ENCODE measurements at places on chromosomes 2 and 18.

DNA sequence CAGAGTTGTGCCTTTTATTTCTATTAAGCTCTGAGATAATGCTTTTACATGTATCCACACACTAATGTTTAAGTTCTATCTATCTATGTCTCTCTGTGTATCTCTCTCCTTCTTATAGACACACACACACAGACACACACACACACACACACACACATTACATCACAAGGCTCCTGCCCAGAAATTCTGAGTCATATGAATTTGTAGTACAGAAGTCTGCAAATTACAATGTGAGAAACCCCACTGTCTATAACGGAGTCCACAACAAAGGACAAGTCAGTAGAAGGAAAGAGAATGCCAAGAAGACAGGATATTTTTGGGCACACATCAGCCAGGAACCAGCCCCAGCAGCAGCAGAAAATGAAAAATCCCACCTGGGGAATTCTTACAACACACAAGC is 142.4 kb downstream of the EN1 start:
- DNase-seq: no peak

DNA sequence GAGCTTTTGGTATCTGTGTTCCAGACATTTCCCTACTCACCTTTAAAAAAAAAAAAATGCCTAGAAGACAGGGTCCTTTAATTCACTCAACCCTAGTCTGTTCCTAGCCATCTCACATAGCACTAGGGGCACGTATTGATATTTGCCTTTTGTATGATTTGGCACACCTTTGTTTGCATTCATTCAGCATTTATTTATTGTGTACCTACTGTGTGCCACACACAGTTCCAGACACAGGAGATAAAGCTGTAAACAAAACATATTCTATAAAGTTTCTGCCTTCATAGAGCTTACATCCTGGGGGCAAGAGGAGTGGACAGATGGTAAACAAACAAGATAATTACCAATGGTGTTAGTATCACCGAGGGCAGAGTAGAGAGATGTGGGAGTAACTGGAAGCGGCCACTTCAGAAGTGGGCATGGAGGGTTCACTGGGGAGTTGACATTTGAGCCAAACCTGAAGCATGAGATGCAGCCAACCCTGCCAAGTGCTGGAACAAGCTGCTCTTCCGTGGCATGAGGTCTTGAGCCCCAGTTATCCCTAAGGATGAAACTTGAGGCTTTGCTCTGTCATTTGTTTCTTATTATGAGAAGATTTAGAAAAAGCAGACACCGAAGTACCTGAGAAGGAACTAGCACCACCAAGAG is 18.2 kb downstream of the MAPRE2 start:
- DNase-seq: no peak

- no peak for DNase-seq
These were observed 127.8 kb downstream of the MEP1B start for GRCh38 chr18:32317651-32318050.

GRCh38 chr2:241974851-241975592 is 105.5 kb downstream of the RTP5 start:
- DNase-seq: no peak

- DNase-seq: no peak
These were observed 148.1 kb downstream of the ACKR3 start for GRCh38 chr2:236717729-236718128.

GRCh38 chr18:830315-830901 is 18.4 kb upstream of the YES1 start:
- DNase-seq: no peak

DNA sequence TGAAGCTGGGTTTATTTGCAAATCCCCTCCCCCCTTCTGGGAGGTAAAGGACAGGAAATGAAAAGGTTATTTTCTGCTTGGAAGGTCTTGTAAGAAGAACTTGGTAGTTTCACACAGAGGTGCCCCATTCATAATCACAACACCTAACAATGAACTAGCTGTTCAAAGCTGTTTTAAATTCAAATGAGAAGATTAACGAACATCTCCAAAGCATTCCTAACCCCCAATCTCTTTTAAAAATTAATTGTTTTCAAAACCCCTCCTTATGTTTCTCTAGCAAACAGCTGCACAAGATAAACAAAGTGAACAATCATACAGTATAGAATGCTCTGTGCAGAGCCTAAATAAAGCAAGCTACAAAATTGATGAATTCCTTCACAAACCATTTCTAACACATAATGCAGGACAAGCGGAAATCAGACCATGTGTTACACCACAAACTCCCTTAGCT is 271.4 kb downstream of the SATB2 start:
- no peak for DNase-seq

DNA sequence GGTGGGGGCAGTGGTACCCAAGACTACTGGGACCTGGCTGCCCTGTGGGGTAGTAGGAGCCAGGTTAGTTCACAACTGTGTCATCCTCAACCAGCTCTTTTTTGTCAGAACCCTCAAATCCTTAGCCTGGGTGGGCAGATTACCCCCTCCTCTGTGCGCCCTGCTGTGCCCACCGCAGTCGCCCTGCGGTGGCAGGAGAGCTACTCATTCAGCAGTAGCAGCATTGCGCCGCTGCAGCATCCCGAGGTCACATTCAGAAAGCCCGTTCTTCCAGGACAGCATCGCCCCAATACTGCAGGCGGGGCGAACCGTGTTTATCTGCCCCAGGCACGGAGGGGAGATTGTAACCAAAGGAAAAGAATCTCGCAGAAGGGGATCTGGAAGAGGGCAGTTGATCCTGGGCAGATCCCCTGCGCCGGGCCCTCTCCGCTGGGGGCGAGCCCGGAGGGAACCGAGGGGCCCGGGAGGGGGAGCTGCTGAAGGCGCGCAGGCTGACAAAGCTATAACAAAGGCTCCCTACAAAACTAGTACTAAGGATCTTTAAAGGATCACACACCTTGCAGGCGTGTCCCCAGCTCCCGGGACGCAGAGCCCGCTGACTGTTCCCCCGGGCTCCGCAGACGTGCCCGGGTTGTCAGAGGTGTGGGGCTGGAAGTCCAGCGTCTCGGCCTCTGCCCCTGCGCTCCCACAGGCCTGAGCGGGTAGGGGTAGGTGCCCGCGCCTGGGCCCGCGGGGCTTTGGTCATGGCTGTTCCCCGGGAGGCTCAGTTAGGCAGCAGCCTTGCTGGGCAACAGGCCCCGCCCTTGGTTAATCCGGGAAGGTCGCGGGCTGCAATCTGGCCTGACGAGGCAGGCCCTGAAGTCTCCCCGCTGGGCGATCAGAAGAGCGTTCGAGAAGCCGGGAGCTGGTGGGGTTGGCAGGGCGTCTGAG is 13.2 kb downstream of the POU3F3 start:
- no peak for DNase-seq

- no peak for DNase-seq
These were observed 99.1 kb upstream of the ARHGAP15 start for GRCh38 chr2:143030127-143030526.

DNA sequence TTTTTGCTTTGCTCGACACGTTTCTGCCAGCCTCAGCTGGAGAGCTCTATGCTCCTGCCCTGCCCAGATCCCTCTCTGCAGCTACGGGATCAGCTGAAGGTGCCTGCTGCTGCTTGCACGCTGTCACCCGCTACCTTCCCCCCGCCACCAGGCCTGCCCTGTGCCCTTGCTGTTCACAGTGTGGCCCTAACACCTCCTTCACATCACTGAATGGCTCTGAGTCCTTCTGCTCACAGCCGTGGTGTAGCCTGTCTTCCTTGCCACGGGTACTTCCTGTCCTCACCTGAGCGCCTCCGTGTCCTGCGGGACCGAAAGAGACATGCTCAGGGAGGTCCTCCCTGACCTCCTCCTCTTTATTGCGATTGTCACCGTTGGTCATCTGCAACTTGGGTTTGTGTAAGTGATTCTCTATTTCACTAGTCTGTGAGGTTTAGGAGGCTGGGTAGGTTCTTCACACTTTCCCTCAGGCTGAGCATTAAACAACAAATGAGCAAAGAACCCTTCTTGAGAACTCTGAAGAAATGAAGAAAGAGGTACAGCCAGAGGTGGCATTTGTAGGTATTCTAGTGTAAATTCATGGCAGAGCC is 127.5 kb downstream of the NCK2 start:
- DNase-seq: no peak

DNA sequence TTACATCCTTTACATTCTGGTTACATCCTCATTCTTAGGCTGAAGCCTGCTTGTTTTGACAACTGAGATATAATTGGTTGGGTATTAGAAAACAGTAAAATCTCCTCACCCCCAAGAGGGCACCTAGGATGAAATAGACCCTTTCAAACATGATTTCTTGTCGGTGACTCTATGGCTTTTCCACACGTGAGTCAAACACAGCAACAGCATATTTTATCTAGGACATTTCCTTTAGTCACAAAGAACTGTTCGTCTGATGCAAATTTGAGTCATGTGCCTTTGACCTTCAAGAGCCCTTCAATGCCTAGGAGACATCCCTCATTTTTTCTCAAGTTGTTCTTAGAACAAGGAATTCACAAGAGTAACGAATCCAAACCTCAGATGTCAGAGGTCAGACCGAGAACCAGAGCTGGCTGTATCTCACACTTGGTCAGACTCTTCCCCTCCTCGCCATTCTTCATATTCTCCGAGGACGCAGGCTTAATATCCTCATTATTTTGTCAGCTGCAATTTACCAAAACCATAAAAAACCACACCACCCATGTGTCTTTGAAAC is 60.5 kb upstream of the ALKAL2 start:
- no peak for DNase-seq

GRCh38 chr18:34718610-34719009 is 8.5 kb downstream of the DTNA start:
- no peak for DNase-seq

DNA sequence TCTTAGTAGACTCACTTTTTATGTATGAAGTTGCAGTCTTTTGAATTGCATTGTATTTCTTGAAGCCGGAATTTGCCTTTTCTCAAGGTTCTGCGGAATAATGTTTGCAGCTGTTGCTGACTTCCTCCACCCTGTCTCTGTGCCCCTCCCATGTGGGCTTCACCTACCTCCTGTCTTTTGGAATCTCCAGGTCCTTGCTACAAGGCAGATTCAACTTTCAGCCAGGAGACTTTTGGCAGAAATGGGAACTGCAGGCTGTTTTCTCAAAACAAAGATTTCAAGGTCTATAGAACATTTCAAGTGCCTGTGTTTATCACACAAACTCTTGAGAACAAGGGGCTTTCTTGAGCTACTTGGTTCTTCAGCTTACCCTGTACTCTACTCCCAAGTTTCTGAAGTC is 25.6 kb downstream of the ZNF236 start:
- DNase-seq: no peak

GRCh38 chr18:26549263-26550094 is 1.1 kb upstream of the KCTD1 start:
- DNase-seq: no peak

- no peak for DNase-seq
These were observed 3.3 kb downstream of the SNORC start for GRCh38 chr2:232873292-232873908.

DNA sequence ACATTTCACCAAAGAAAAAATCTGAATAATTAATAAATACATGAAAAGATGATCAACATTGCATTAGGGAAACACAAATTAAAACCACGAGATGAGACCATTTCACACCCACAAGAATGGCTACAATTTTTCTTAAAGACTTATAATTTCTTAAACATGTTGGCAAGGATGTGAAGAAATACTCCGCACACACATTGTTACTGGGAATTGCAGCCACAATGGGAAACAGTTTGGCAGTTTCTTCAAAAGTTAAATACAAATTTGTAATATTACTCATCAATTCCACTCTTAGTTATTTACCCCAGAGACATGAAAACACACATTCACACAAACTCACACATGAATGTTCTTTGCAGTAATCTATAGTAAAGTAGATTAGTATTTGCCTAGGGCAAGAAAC is 363.3 kb upstream of the SMIM21 start:
- no peak for DNase-seq

GRCh38 chr2:6384341-6384740 is 481.4 kb downstream of the CMPK2 start:
- no peak for DNase-seq

- no peak for DNase-seq
These were observed 251.3 kb upstream of the ETAA1 start for GRCh38 chr2:67145851-67146250.

- DNase-seq: no peak
These were observed 164.3 kb downstream of the MIB1 start for GRCh38 chr18:21904856-21905255.

GRCh38 chr2:133885847-133886246 is 317.6 kb upstream of the NCKAP5 start:
- DNase-seq: no peak

- DNase-seq: no peak
These were observed 36.4 kb downstream of the STK39 start for GRCh38 chr2:168210895-168211570.

DNA sequence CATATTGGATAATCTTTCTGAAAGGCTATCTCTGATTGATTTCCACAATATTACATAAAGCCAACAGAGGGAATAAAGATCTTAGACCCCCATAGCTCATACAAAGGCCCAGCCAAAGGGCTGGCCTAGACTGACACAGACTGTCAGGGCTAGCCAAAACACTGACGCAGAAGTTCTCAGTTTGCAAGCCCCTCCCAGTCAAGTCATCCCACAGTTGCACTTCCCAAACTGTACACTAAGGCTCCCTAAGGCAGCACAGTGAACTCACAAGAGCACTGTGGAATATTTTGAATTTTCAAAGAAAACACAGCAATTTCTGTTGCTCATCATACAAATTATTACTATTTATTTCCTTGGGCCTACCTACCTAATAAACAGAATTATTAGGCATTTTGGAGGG is 244.9 kb downstream of the SP3 start:
- DNase-seq: no peak

DNA sequence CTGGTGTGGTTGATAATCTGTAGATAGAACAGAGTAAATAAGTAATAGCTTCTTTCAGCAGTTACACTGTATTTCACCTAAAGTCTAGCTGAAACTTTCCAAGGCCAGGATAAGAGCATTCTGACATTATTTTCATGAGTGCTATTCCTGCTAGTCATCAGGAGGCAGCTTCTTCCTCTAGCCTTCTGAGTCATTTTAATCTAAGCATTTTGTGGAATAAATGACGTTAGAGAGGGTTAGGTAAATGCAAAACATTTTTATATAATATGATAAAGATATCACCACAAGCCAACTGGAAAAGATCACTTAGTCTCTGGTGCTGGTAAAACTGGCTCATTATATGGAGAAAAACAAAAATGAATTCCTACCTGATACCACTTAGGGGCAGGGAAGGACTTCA is 138.5 kb downstream of the MEP1B start:
- DNase-seq: no peak

DNA sequence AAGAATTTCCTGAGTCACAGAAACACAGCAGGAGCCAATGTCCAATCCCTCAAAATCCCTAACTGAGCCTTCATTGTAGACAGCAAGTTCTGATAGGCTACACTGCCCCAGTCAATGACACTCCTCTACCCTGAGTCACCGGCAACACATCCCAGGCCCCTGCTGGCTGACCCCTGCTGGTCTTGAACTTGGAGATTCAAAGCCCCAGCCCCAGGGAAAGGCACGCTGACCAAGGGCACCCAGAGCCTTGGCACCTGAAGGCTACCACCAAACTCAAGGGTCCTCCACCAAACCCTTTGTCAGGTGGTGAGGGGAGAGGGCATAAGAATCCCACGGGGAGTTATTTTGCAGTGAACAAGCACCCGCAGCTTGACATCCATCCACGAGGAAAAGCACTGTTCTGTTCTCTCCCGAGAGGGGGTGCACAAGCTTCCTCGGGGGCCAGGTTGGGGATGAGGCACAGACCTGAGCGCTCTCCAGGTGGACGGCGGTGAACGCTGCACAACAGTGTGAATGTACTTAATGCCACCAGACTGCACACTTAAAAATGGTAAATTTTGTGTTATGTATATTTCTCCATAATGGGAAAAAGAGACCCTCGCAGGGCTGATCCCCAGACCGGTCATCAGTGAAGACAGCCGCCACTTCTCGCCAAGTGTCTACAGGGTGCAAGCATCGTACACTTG is 46.9 kb downstream of the TFCP2L1 start:
- no peak for DNase-seq

All from NK-92 treated with Interleukin-12 subunit alpha and Interleukin-12 subunit beta, amount 100 ng/mL, for 24 hours (cell line).